ENCODE measurements at places on chromosomes 1 and 21.

DNA sequence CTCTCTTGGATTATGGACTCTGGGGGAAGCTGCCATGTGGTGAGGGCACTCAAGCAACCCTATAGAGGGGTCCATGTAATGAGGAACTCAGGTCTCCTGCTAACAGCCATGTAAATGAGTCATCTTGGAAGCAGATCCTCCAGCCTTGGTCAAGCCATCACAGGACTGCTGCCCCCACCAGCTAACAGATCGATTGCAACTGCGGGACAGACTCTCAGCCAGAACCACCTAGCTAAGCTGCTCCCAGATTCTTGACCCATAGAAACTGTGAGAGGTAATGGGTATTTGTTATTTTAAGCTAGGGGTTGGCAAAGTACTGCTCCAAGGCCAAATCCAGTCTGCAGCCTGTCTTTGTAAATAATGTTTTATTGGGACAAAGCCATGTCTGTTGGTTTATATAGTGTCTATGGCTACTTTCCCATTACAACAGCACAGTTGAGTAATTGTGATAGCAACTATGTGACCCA, 27.6 kb upstream of the MAP3K7CL start:
- DNase-seq = no peak

DNA sequence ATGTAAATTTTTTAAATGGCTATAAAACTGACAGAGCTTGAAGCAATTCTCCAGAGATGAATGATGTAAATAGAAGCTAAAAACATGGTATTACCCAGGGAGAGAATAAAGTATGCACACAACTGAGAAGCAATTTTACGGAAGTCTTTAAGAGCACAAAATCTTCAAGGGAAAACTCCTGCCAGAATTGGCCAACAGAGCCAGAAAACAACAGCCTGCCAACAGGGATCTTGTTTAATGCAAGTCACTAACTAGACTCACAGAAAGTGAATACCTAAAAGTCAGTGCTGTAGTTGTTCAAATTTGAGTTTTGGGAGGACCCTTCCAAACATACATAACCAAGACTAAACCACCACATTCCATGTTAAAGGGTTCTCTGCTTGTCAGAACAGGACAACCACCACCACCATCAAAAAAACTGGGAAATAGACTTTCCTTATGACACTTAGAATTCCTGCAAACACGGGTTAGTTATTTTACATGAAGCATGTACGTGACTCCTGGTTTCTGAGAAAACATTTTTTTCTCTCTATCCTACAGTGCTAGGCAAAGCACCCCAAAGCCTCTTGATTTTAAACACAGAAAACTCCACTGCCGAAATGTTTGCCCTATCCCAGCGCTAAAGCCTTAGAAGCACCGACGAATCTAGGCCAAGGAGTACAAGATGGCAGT, 1.6 kb downstream of the EPS15 start:
- no peak for DNase-seq

- no peak for DNase-seq
These were observed 7.1 kb downstream of the IFI44L start for GRCh38 chr1:78627321-78627720.

DNA sequence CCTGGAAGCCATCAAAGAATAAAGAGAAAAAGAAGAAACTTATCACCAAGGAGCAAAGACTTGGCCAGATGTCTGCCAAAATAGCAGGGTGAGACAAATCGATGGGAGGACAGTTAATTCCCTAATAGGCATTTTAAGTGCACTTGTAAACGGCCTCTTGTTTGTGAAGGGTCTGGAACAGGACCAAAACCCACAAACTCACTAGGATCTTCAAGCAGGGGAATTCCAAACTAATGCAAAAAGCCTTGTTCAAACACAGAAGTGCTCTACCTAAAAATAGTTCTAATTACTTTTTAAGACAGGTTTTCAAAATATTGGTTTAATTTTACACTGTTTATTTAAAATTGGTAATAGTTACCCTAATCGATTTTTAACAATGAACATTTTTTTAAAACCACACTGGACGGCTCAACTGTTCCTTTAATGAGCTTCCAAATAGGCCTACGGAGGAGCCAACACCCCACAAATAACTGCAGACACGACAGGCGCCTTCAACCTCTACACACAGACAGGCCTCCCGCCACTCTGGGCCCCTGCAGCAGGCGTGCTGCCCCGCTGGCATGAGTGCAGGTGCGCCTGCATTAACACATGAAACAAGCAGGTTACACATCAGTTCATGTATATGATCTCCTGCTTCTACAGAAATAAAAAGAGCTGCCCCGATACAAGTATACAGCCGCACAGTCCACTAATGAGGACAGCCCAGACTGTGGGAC, 15.8 kb downstream of the UBE2G2 start:
- no peak for DNase-seq

DNA sequence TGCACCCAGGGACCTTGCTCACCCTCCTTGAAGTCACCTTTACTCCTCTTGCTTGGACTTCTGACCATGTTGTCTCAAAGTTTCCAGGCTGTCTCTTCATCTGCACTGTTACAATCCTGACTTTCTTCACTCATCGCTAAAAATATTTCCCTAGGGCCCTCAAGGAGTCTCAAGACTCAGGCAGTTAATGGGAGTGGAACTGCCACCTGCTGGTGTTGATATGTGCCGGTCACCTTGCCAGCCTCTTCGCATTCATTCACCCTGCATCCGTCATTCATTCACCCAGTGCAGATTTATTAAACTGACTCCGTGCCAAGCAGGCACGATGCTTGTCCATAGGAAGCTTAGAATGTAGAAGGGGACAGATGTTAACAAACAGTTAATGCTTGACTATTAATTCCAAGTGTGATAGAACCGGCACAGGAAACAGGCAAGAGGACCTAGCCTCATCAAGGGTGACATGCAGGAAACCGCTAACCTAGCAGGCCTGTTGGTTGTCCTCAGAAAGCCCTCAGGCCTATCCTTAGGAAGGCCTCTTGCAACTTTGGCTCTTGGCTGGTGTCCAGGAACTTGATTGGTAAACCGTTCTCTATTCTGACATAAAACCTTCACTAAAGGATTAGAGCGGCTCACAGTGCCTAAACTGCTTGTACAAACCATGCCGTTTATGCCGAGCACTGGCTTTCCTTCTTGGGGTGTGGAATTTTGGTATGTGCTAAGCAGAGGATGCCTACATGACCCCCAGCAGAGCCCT, 342.2 kb downstream of the CAMTA1 start:
- DNase-seq = no peak

- no peak for DNase-seq
These were observed 14.0 kb downstream of the HSF2BP start for GRCh38 chr21:43645136-43645891.

- DNase-seq = no peak
These were observed 82.5 kb upstream of the DPH5 start for GRCh38 chr1:101108111-101108500.

DNA sequence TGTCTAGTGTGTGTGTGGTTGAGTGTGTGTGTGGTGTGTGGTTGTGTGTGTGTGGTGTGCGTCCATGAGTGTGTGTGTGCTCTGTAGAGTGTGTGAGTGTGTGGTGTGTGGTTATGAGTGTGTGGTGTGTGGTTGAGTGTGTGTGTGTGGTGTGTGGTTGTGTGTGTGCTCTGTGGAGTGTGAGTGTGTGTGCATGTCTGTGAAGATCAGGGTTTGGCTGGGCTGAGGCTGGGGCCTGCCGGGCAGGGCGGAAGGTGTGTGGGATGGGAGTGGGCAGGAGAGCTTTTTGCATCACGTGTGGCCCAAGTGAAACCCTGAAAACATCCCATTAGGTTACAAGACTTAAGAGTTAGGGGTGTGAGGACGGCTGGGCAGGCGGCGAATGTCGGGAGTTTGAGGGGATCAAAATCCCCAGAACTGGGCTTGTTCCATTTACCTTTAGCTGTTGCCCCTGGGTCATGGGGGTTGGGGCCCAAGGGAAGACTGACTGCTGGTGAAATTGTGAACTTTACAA, 2.9 kb upstream of the FCMR start:
- no peak for DNase-seq

- DNase-seq = peak; percentile 61
These were observed 285.3 kb downstream of the CAMTA1 start for GRCh38 chr1:7070389-7071029.

DNA sequence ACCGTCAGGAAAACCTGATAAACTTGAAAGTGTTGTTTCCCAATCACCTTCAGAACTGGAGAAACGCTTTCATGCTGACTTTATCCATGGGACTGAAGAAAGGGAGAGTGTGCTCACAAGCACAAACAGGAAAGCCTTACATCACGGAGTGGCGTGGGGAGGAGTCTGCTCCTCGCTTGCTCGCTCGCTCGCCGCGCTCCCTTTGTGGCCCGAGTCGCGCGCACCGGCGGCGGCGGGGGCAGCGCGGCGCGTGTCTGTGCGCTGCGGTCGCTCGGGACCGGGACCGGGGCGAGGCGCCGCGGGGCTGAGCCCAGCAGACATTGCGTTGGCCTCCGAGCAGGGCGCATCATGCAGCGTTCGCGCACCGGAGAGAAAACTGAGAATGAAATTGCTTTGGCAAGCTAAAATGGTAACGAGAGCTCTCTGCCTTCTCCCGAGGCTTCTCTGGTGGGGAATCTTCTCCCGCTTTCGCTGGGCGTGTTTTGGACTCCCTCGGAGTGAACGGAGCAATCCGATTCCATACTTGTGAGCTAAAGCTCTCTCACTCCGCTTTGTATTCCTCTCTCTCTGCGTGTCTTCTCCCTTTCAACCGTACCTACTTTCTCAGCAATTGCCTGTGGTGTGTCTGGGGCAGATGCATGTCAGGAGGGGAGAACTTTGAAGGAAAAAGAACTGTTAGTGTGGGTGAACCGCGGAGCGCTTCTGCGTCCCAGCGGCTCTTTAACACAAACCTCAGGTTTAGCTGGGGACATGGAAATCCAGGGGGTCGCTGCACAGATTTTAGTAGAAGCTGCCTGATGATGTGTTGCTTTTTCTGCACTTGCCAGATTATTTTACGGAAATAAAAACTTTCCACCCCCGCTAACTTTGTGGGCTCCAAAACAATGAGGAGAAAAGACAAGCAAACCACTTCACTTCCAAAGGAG, at the start of gene RGL1:
Gene RGL1 (plus strand): TSS at position 205 of the 926 bp plus-strand sequence. CDS start 178 bp downstream, at position 383.
- peak; percentile 33 for DNase-seq

DNA sequence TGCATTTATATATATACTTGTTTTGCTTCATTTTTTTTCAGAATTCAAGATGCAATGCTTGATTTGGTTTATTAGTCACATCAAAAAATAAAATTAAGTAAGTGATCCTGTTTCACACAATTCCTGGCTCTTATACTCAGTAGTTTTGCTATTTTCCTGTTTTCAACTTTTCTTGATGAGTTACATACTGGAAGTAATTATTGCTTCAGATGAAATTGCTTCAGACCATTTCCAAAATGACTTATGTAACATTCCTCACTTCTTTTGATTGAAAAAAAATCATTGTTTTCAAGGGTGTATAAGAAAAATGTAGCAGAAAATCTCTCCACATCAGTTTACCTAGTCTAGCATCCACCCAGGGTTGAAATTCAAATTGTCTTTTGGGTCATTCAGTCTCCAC, 65.0 kb downstream of the RGS2 start:
- DNase-seq = no peak

- DNase-seq = no peak
These were observed 176.9 kb downstream of the FGGY start for GRCh38 chr1:59473831-59474230.

DNA sequence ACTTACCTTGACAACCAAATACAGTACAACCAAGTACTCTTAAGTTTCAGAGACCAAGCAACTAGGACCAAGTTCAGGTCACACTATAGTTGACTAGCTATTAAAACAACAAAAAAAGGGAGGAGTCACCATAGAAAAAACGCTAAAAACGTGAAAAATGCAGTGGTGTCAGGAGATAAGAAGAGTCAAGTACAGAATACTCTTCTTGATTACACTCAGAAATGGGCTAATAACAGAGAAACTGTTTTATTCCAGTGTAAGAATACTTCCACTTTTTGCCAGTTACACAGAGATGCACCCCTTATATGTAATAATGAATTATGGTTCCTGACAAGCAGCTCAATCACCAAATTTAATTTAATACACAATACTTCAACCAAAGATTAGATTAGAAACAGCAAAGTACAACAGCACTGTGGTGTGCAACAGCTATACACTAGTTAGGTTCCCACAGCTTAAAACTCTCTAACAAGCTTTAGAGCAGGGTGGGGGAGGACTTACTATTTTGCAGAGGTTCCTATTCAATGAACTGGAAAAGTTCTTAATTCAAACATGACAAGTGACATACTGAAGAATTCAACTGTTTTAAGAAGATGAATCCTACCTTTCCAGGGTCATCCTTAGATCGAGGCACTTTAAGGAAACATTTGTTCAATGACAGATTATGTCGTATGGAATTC, 70.4 kb downstream of the FOXJ3 start:
- DNase-seq = no peak

DNA sequence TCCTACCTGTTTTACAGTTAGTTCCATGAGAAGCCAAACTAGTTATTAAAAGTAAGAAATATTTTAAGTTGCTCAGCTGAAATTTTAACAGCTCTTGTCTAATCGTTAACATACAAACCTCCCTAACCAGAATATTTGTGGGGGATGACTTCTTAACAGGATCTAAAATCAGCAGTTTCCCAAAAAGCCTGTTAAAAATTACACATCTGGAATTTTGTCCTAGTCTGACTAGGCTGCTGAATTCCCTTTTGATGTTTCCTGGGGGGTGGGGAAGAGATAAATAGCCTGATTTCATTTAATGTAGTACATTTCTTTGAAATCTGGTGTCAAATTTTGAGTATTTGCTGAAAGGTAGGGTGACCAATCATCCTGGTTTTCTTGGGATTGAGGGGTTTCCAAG, 78.8 kb upstream of the ARHGAP29 start:
- no peak for DNase-seq

- no peak for DNase-seq
These were observed 28.2 kb downstream of the STPG1 start for GRCh38 chr1:24385160-24385940.

GRCh38 chr21:42063571-42064521, 7.3 kb upstream of the UMODL1 start:
- DNase-seq = no peak

- DNase-seq = no peak
These were observed 64.3 kb downstream of the FYB2 start for GRCh38 chr1:56754708-56755479.

- no peak for DNase-seq
These were observed 351.6 kb upstream of the DUSP10 start for GRCh38 chr1:222093518-222093917.

DNA sequence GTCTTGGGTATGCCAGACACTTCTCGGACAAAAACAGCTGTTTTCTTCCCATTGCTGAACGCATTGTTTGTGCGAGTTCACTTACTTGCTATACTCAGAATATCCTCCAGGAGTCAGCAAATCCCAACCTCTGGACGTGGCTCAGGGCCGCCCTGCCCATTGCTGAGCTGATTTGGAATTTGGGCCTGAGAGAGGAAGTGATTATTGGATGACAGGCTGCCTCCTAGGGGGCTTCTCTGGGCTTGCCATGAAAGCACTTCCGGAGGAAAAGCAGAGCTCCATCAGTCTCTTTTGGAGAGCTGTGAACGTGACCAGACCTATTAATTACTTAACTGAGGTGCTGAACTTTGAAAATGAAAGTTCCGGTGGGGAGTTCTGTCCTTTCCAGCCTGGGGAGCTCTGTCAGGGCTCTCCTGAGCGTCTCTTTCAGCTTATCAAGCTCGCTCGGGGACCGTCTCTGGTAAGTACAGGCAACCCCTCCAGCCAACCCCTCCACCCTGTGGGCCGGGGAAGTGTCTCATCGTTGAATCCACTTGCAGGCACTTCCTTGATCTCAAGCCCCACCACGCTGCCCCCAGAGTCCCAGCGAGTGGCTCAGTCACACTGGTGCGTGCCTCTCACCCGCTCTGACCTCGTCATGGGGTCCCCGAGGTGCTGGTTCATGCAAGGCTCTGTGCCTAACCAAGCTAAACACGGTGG, 76.9 kb downstream of the CLIC6 start:
- peak; percentile 82 for DNase-seq

- DNase-seq = no peak
These were observed 21.8 kb downstream of the GPR157 start for GRCh38 chr1:9107136-9107535.

Measured in H54 (cell line).